CD8-positive, alpha-beta memory T cell (primary cell): ENCODE measurements at places on chromosomes 6 and 20. TPM values are rescaled to one million over a fixed set of nuclear protein-coding genes. Genes with fewer than 3 reads are reported as not detected.

DNA sequence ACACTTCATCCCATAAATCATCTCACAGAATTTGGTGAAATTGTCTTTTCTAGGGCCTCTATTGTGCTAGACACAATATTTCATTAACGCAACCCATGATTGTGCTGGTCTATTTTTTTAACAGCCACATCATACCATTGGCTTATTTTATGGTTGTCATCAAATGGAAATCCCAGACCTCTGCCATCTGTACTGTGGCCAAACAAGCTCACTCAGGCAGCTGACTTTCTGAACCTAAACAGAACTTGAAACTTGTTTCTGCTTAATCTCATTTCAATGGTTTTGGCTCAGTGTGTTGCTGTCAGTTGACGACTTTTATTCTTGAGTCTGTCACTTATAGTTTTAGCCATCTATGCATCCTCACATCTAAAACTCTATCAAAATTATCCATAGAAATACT is 111.8 kb downstream of the HAO1 start:
- DNase-seq, result no peak

- DNase-seq, result no peak
These were observed 917 bp downstream of the C6orf120 start for GRCh38 chr6:169702840-169703246.

DNA sequence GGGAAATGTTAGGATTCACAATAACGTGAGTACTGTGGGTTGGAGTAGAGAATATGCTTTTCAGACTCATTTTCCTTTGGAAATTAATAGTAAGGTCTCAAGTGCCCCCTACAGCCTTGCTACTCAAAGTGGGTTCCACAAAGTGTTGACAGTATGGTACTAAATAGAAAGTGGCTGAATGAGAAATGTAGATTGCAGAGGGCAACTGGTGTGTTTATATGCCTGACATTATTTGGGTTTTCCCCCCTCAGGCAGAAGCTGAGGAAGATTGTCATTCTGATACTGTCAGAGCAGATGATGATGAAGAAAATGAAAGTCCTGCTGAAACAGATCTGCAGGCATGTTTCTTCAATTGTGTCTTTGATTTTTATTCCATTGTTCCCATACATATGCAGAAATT is 5.6 kb downstream of the FBXO9 start:
- DNase-seq, result no peak

DNA sequence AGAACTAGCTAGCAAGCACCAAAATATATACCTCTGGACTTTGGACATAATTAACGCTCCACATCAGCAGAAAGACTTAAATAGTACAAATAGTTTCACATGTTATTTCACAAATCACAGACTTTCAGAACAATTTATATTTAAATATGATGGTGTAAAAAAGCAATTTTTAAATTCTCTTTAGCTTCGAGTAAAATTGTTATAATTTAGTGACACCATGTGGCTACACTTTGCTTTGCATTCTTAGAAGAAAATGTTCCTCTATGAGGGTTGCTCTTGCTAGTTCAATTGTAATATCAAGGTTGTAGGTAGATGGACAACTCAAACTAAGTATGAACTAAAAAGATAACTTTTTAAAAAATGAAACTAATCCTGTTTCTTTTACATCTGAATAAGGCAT is 69.0 kb downstream of the BTBD9 start:
- no peak for DNase-seq

DNA sequence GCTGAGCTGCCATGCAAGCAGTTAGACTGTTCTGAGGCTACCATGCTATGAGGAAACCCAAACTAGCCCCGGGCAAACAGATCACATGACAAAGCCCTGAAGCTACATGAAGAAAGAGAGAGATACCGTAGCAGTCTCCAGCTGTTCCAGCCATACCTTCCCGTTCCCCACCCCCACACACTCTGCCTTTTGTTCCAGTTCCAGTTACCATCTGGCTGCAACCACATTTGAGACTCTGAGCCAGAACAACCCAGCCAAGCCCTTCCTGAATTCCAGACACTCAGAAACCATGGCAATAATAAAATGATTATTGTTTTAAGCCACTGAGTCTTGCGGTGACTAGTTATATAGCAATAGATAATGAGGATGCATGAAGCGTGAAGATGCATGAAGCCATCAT is 28.3 kb downstream of the RIN2 start:
- no peak for DNase-seq

Gene SCGN
- total RNA-seq, result not detected

Gene FILIP1
- not detected for total RNA-seq

Gene EEF1E1
- 76.0 TPM for total RNA-seq

Gene UBE2C
- total RNA-seq, result 124 TPM
